SW 1271 (cell line): ENCODE measurements at places on chromosomes 5 and 9.
A peak's percentile ranks its signal among the peaks of the same experiment; 100 is the strongest.

- DNase-seq, result no peak
Observed at GRCh38 chr9:136348691-136349090, 14.9 kb downstream of the DNLZ start.

DNA sequence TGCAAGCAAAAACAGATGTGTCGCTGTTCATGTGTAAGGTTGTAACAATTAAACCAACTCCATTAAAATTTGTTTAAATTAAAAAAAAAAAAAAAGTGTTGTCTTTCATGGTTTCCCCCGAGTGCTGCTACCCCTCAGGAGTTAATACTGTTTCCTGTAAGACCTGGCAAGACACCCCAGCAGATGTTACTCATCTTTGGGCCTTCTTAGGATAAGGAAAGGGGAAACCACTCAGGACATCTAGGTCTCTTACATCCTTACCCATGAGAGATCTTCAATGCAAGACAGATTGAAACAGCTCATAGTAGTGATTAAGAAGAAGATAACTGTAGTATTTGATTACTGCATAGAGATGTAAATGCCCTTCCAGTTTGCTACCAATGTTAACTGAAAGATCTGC, 33.5 kb upstream of the F2R start:
- no peak for DNase-seq

DNA sequence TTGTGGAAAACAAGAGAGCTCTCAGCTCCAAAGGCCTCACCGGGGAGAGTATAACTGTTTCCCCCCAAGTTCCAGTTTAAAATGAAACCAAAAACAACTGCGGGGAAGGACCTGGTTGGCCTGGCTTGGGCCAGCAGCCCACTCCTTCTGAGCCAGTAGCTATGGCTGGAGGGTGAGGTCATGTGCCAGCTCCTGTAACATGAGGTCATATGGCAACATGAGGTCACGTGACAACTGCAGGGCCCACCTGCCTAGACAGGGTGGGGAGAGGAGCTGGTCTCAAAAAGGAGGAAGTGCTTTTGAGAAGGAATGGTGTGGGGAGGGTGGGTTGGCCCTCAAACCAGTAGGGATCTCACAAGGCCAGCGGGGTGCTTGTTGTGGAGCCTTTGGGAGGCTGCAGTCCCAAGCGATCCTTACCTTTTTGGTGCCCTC, 29.3 kb upstream of the CRB2 start:
- DNase-seq, result no peak

- no peak for DNase-seq
Observed at GRCh38 chr5:43110606-43111170, 10.0 kb upstream of the ZNF131 start.

DNA sequence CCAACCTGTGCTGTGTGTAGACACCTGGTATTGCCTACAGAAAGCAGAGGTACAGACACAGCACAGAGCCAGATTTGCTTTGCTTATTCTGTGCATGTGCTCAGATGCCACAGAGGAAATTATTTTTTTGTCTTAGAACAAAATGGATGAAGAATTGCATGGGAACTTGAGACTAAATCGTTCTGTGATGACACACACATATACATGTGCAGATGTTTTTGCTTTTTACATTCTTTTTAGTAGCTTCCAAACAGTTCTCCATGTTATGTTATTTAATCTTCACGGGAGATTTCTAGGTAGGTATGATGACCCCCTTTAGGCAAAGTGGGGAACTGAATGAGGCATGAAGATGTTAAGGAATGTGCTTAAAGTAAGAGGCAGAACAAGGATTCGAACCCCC, 221.5 kb upstream of the PANK3 start:
- DNase-seq, result no peak

DNA sequence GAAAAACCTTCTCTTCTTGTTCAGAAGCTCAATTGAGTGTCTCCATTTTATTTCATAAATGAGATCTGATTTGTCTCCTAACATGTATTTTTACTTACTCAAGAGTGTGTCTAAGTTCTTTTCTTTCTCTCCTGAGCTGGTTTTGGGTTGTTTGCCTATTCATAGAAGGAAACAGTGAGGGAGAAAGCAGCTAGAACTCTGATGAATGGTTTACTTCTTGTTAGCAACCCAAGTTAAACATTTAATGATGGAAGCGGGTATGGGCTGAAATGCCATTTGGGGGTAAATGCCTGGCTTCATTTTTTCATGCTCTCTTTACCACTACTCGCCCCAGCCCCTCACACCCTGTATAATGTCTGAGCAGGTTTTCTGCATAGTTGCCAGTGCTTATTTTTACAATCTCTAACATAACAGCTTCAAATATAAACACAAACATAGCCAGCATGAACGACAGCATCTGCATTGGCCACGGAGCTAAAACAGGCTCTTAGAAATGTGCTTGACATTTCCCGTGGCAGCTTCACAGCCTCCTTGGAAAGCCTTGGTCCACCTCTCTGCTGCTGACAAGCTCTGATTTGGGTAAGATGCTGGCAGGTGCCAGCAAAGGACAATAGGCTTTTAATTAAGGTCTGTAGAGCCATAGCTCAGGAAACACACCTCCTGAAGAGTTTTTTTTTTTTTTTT, 321.1 kb downstream of the ARHGEF28 start:
- no peak for DNase-seq

DNA sequence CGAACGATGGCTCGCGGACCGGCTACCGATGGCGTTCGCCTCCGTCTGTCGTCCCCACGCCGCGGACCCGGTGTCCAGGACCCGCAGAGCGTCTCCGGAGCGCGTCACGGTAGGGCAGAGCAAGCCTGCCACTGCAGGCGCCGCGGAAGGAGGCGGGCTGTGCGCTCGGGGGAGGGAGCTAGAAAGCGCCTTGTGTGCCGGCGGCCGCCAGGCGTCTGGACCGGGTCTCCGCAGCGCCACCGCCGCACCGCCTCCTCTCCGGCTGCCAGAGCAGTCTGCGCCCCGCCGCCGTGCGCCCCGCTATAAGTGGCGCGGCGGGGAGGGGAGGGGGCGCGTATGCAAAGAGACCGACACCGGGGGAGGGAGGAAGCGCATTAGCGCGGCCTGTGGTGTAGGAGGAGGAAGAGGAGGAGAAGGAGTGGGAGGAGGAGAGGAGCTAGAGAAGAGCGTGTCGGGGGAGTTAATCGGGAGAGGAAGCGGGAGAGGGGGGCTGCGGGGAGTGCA, at the start of gene ENC1:
ENC1 (minus strand) TSS at position 279 of the 504 bp plus-strand sequence. CDS start 4,243 bp downstream, outside the sequence.
- DNase-seq, result peak; percentile 94

GRCh38 chr5:154783774-154784460, 28.7 kb downstream of the LARP1 start:
- DNase-seq, result no peak

DNA sequence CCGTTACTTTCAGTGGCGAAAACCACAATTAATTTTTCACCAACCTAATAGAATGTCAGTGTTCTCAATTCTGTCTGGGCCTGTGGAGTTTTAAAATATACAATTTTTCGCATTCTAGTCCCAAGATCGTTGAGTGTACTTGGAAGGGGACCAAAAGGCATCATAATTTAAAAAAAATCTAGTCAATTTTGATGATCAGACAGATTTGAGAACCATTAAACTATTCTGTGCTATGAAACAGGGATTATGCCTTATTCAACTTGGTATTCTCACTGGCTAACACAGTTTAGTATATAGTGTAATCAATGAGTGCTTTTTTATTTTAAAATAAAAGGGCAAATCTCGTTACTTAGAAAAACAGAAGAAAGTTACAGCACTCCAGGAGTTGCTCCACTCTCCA, 61.5 kb upstream of the TNFSF15 start:
- no peak for DNase-seq

DNA sequence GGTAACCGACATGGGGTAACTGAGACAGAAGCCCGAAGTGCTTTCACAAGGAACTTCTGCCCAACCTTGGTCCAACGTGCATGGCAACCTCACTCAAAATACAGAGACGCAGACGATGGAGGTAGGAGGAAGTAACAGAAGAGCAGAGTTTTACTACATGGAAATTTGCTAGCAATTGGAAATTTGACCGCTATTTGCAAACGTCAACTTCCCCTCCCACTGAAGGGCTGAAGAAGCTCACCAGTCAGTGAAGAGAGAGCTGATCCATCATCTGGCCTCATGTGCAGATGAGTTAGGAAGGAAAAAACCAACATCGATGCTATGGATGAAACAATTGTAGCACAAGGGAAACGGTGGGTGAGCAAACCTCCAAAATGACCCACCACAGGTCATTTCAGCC, 196.7 kb downstream of the RGS3 start:
- no peak for DNase-seq

DNA sequence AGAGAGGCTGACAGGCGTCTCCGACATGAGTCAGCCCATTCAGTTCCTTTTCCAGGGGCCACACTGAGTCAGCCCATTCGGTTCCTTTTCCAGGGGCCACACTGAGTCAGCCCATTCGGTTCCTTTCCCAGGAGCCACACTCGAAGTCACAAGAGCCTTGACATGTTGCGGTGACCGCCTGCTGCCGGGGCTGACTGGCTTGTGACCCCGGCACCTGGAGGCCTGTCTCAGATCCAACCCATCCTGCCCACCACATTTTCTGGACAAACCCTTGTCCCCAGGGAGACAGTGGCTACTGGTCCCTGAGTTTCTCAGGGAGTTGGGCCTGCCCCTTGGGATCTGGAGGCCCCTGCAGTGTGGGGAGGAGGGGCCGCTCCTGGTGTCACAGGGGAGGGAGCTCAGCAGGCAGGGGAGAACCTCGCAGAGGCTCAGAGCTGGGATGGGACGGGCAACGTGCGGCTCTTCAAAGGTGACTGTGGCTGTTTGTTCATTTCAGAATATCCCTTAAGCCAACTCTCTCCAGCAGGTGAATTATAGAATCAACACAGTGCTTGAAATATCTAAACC, 40.5 kb upstream of the LPCAT1 start:
- no peak for DNase-seq

GRCh38 chr5:89097103-89097502, 214.1 kb upstream of the MEF2C start:
- no peak for DNase-seq

GRCh38 chr5:1769017-1769640, 30.5 kb downstream of the MRPL36 start:
- DNase-seq, result no peak

GRCh38 chr9:122116040-122116439, 22.9 kb upstream of the TTLL11 start:
- DNase-seq, result no peak
